SIG-M5 (cell line): ENCODE measurements at places on chromosomes 16 and 17.

DNA sequence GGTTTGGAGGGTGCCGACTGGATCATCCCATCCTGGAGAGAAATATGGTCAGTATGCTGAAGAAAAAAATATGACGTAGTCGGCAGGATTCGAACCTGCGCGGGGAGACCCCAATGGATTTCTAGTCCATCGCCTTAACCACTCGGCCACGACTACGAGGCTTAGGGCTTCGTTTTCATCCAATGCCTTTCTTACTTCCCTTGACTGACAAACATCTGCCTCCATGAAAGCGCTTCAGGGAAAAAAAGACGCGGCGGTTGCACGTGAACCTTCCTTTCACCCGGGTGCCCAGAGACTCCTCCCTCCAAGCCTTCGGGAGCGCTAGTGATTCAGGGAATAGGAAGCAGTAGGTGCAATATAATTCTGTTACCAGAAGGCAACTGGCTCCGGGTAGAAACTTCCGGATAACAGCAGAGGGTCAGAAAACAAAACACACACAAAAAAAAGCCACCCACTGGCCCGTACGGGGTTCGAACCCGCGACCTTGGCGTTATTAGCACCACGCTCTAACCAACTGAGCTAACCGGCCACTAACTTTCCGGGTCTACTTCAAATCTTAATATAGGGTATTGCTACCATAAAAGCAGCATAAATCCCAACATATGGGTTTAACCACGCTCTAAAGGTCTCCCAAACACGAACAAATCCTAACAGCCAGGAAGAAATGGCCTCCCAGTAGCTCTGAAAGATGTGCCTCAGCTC, 16.3 kb upstream of the AURKB start:
- no peak for DNase-seq

GRCh38 chr17:41271858-41272257, 3.6 kb upstream of the KRTAP9-7 start:
- no peak for DNase-seq

GRCh38 chr16:4612977-4613635, 1.6 kb downstream of the UBALD1 start:
- DNase-seq: no peak

DNA sequence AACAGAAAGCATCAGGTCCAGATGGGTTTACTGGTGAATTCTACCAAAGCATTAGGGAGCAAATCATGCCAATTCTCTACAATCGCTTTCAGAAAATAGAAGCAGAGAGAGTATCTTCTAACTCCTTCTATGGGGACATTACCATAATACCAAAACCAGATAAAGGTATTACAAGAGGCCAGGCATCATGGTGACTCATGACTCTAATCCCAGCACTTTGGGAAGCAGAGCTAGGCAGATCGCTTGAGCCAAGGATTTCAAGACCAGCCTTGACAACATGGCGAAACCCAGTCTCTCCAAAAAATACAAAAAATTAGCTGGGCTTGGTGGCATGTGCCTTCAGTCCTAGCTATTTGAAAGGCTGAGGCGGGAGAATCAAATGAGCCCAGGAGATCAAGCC, 23.0 kb downstream of the HBQ1 start:
- no peak for DNase-seq

DNA sequence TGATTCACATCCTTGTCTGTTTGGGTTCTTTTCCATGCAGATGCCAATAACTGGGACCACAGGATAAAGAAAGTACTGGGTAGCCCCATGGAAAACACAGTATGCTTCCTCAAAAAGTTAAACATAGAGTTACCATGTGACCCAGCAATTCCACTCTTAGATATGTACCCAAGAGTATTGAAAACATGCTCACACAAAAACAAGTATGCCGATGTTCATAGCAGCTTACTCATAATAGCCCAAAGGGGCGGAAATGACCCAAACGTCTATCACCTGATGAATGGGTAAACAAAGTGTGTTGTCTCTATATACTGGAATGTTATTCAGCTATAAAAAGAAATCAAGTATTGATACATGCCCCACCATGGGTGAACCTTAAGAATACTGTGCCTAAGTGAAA, 55.4 kb downstream of the CYB5B start:
- DNase-seq: no peak

DNA sequence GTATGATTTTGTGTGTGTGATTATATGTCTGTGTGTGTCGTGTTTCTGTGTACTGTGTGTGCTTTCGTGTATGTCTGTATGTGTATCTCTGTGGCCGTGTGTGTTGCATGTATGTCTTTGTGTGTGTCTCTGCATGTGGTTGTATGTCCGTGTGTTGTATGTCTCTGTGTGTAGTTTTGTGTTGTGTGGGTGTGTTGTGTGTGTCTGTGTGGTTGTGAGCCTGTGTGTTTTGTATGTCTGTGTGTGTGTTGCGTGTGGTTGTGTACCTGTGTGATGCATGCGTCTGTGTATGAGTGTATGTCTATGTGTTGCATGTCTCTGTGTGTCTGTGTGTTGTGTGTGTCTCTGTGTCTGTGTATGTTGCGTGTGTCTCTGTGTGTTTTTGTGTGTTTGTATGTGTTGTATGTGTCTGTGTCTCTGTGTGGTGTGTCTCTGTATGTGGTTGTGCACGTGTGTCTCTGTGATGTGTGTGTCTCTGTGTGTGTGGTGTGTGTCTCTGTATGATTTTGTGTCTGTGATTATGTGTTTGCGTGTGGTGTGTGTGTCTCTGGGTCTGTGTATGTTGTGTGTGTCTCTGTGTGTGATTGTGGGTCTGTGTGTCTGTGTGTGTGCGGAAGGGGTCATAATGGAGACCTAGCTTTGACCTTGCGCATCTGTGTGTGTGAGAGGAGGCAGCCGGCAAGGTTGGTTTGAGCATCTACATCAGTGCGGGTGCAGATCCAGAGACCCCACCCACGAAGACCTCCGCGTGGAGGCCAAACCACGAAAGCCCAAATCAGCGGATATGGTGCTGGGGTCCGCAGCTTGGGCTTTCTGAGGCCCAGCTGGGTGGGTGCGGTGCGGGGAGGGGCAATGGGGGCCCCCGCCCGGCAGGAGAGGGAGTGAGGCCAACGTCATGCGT, 212.6 kb upstream of the GSE1 start:
- DNase-seq: no peak

DNA sequence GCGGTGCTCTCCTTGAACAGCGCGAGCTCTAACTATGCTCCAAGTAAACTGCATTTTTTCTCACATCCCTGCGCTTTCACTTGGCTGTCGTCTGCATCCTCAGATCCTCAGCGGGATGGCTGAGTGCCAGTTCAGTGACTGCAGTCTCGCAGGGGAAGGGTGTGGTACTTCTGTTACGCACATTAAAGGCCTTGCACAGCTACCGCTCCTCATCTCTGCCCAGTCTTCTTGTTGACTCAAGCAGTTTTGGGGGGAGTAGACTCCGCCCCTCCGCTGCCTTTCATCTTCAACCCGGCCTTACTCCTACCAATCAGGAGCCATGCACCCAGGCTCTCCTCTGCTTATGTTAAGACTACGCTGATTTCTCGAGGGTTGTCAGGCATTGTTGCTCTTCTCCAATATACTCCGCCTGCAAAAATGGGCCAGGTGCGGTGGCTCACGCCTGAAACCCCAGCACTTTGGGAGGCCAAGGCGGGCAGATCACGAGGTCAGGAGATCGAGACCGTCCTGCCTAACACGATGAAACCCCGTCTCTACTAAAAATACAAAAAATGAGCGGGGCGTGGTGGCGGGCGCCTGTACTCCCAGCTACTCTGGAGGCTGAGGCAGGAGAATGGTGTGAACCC, 10.0 kb downstream of the ATP5PD start:
- DNase-seq: no peak

DNA sequence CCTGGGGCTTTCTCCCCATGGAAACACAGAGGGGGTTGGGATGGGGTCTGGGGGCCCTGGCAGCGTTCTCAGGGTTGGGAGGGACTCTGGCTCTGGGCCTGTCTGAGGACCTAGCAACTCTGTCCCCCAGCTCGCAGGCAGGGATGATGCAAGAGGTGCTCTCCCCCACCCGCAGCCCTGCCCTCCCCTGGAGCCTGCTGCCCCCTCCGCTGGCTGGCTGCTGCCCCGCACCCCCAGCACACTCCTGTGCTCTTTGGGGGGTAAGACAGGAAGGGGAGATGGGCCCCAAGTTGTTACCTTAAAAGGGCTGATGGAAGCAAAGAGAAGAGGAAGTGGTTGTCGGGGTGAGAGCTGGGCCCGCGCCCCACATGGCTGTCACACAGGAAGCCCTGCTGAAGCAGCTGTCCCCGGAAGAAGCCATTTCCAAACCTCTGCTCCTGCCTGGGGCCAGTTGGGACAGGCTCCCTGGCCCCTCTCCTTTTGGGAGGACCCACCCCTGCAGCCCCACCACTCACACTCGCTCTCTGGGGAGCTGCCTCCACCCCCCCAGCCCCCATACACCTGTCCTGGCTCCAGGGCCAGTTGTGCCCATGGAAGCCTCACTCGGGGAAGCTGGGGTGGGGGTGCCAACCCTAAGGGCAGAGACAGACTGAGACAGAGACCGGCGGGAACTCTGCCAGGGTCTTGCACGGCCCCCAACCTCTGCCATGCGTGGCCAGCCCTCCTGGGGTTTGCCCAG, 2.5 kb downstream of the CORO1A start:
- DNase-seq: peak; percentile 95

- DNase-seq: no peak
Observed at GRCh38 chr16:49352892-49353291, 20.7 kb upstream of the C16orf78 start.

DNA sequence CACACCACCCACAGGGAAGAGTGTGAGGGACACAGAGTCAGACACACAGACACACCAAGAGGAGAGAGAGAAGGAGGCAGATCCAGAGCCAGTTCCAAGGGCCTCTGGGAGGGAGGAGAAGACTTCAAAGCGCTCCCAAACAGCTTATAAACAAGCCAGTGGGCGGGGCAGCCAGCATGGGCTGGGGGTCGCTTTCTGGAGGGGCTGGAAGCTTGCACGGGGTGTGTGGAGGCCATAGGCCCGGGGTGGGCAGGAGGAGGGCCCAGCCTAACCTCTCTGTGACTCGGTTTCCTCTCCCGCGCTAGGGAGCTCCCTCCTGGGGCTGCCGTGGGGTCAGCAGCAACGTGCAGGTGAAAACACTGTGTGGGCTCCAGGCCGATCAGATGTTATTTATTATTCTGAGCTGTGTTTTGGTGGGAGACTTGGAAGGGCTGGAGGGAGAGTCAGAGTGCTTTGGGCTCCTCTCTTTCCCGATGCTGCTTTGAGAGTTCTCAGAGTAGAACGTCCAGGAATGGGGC, 2.5 kb upstream of the WFIKKN2 start:
- DNase-seq: no peak

- DNase-seq: no peak
Observed at GRCh38 chr17:61746248-61746985, 116.9 kb downstream of the BRIP1 start.

- no peak for DNase-seq
Observed at GRCh38 chr17:71613996-71614395, 506.8 kb upstream of the SOX9 start.

DNA sequence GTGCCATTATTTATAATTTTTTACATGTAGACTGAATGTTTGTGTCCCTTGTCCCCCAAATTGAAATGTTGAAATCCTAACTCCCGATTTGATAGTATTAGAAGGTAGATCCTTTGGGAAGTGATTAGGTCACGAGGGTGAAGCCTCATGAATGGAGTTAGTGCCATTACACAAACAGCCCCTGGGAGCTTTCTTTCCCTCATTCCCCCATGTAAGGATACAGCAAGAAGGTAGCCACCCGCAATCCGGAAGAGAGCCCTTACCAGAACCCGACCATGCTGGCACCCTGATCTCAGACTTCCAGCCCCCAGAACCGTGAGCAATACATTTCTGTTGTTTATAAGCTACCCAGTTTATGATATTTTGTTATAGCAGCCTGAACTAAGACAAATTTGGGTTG, 143.2 kb downstream of the NPIPB5 start:
- DNase-seq: no peak

- no peak for DNase-seq
Observed at GRCh38 chr16:17496891-17497290, 26.1 kb upstream of the XYLT1 start.

- no peak for DNase-seq
Observed at GRCh38 chr16:361872-362701, 8.3 kb downstream of the MRPL28 start.

DNA sequence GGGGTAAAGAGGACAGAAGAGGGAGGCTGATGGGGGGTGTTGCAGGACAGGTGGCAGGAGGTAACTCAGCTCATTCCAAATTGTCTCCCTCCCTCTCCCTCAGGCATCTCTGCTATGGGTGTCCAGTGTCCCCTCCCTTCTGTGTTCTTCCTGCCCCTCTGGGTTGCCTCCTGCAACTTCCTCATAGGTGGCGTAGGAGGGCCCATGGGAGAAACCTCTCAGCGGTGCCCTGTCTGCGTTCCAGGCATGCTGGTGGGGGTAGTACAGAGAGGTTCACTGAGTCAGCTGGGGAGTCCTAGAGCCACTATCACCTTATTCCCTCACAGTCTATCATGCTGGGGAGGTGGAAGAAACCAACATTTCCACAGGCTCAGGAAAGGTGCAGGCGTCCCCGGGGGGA, 14.7 kb upstream of the ODF4 start:
- no peak for DNase-seq

DNA sequence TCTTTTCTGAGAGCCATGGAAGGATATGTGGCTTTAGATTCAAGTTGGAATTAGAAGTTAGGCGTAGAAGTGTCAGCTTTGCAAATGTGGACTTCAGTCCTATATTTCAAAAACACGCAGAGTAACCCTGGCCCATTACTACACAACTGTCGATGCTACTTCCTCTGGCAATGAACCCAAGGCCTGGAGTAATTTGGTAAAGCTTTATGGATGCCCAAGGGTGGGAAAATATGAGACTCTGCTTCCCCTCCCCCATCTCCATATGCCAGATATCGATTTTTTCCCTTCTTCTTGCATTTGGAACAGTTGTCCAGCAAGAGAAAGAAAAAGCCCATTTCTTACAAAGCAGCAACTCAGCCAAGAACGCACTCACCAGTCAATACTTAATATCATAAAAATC, 2.9 kb upstream of the MAP1LC3B start:
- no peak for DNase-seq

GRCh38 chr17:8884336-8884990, 17.0 kb upstream of the PIK3R6 start:
- no peak for DNase-seq

DNA sequence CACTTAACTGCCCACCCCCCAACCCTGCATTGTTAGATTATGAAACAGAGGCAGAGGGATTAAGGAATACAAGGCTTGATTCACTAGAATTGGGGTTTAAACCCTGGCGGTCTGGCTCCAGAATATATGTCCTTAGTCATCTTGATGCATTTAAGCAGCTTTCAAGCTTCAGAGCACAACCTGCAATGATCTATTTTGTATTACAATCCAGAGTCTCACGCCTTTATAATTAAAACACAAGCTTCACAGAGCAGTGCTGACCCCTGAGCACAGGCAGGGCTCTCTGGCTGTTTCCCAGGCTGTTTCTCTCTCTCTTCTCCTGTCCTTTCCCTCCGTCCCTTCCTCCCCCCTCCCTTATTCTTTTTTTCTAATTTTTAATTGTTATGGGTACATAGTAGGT, 209.1 kb downstream of the SPECC1 start:
- no peak for DNase-seq

DNA sequence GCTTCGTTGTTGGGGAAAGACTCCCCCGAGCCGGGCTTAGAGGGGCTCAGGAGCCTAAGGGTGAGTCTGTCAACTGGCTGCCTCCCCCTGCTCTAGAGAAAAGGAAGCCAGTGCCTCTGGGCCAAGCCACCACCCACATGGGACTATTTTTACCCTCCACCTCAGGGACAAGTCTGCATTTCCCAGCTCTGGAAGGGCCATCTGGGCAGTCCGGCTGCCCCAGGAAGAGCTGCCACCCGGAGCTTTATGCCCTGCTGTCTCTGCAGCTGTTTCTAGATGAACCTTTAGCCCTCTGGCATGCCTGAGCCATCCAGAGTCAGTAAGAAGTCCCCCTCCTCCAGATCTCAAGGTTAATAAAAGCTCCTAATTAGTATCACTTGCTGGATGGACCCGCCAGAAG, 5.3 kb upstream of the RPRML start:
- no peak for DNase-seq

GRCh38 chr17:57256708-57257112, 387 bp downstream of the MSI2 start:
- DNase-seq: no peak
